NCI-H2029 treated with DMSO at 0.1 percent for 48 hours (cell line): ENCODE measurements at places on chromosomes 13 and 19.

- DNase-seq = no peak
Measured at GRCh38 chr19:33193865-33194362, at the start of gene LRP3. TSS of gene LRP3 (plus strand) at chr19:33194330. CDS start at chr19:33194786, 456 bp downstream.

- DNase-seq = no peak
Measured at GRCh38 chr13:31174018-31174417, 12.3 kb upstream of the HSPH1 start.

GRCh38 chr19:43452582-43452981, 12.8 kb downstream of the LYPD3 start:
- no peak for DNase-seq

DNA sequence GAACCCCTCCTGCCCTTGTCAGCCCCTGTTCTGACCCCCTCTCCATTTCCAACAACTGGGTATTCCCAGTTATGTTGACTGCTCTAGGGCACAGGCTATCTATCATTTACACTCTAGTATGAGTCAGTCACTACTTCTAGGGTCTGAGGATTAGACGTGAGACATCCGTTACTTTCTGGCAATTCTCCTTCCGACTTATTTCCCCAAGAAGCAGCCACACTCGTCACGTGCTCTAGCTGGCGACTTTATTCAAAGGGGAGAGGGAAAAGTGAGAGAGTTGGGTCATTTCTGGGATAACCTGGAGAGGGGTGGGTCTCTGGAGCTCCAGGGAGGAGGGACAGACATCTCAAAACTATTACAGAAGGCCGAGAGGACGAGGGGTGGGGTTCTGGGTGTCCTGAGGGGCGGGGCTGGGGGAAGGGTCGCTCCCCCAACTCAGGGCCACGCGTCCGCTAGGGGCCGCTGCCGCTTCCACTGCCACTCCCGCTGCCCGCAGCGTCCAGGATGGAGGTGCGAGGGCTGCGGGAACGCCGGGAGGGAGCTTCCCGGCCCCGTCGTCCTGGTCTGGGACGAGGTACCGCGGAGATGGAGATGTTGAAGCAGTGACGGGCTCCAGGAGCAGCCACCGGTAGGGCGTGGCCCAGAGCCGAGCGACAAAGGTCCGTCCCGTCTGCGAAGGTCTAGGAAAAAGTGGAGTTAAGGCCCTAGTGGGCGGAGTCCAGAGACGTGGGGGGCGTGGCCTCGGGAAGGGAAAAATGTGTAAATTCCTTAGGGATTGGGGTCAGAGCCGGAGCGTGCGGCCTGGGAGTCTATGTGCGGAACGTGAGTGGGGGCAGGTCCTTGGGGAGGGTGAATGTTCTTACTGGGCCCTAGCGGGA, 8.9 kb downstream of the RTBDN start:
- no peak for DNase-seq

DNA sequence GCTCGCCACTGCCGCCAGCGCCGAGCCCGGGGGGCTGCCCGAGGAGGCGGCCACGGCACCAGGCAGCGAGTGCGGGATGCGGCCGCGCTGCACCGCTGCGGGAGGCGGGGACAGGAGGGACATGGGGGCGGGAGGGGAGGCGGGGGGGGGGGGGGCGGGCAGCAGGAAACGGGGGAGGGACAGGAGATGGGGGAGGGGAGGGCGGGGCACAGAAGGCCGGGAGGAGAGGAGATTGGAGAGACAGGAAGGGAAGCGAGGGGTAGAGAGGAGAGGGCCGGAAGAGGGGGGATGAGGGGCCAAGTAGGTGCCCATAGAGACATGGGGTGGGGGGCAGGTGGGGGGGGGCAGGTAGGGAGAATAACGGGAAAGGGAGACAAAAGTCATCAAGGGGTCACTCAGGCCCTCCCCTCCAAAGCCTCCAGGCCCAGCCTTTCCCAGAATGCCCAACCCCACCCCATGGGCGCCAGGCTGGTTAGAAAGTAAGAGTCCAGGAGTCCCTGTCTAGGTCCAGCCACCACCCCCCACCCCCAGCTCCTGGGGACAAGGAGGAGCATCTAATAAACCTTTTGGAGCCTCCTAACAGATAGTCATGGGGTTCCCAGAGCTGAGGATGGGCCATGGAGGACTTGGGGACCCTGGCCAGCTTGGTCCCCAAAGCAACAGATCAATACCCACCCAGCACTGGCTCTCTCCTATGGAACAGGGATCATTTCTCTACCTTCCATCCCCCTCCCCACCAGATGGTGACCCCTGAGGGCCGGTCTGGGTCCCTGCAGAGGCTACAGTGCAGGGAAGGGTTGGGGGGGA, 9.5 kb downstream of the NR2F6 start:
- DNase-seq = peak; percentile 36

DNA sequence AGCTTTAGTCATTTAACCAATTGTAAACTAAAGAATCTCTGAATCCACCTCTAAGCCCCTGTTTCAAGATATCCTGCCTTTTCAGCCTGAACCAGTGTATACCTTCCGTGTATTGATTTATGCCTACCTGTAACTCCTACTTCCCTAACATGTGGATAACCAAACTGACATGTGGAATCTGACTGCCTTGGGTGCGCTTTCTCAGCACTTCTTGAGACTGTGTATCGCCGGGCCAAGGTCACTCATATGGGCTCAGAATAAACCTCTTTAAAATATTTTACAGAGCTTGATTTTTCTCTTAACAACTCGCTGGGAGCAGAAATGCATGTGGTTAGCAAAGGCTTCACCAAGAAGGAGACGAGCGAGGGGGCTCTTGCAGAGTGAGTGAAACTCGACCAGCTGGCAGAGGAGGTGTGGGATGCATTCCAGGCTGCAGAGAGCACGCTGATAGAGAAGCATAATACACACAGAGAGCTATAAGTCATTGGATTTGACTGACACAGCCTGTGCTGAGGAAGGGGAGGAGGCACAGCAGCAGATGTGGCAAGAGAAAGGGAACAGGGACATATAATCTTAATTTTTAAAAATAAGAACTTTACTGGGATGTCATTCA, 268.2 kb upstream of the MAB21L1 start:
- DNase-seq = no peak

DNA sequence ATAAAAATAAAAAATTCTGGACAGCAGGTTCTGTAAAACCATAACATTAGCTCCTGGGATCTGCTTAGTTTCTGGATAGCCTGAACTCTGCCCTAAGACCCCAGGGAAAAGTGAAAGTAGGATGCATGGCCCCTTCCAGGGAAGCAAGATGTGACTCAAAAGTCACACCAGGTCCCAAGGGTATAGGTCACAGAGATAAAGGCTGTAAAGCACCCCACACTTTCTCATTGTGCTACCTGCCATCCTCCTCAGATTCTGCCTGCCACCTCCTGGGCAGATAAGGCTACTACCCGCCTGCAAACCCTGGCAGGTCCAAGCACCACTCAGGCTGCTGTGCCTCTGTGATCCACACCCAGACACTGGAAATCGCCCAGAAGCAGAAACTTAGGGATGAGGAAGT, 20.6 kb downstream of the FFAR2 start:
- DNase-seq = no peak

GRCh38 chr19:15776264-15776663, 11.2 kb upstream of the OR10H5 start:
- no peak for DNase-seq

DNA sequence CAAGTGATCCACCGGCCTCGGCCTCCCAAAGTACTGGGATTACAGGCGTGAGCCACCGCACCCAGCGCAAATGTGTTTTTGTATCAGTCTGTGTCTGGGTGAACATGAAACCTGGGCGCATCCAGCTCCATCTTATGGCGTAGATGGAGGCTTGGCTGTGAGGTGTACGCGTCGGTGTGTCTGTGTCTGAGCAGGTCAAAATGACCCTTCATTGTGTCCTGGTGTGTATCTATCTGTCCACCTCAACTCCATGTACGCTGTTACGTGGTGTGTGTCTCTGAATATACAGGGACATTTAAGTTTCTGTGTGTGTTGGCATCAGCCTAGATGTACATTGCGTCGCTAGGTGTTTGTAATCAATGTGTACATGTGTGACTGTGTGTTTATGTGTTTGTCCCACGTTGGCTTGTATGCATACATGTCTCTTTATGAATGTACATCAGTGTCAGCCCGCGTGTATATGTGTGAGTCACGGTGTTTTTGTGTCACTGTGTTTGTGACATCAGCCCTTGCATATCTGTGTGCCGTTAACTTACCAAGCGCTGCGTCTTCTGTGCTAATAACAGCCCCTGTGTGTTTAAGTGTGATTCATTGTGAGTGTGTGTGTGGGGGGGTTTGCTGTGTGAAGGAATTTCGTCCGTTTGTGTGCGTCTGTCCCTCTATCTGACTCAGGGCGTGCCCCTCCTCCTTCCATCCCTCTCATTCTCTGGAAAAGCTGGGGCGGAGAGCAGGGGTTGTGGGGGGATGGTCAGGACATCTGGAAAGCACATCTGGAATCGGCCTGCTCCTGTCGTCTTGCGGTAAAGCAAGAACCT, 6.4 kb downstream of the AXL start:
- DNase-seq = no peak
